ENCODE measurements at places on chromosomes 7 and 10. TPM values are rescaled to one million over a fixed set of nuclear protein-coding genes. Genes with fewer than 3 reads are reported as not detected.

The PRSS1 gene
- 3.0 TPM for polyA plus RNA-seq

The SEMA3E gene
- 0.14 TPM for polyA plus RNA-seq

The ELN gene
- polyA plus RNA-seq, result 12.6 TPM

The SLC39A12 gene
- polyA plus RNA-seq, result 0.01 TPM

The NPFFR1 gene
- polyA plus RNA-seq, result 0.01 TPM

The TMEM236 gene
- 0.01 TPM for polyA plus RNA-seq

The CYP26C1 gene
- 0.02 TPM for polyA plus RNA-seq

The ACSM6 gene
- not detected for polyA plus RNA-seq

The SFXN4 gene
- 20.8 TPM for polyA plus RNA-seq

The RAPGEF5 gene
- 6.7 TPM for polyA plus RNA-seq

The AKR1C4 gene
- polyA plus RNA-seq, result not detected

The SNX8 gene
- 15.6 TPM for polyA plus RNA-seq

The ALOX5 gene
- 12.2 TPM for polyA plus RNA-seq

The GBX1 gene
- not detected for polyA plus RNA-seq

The DPCD gene
- polyA plus RNA-seq, result 17.3 TPM

The LHFPL3 gene
- polyA plus RNA-seq, result not detected

The POLR2J gene
- 68.9 TPM for polyA plus RNA-seq

The CCZ1 gene
- 47.2 TPM for polyA plus RNA-seq

The NIPSNAP2 gene
- polyA plus RNA-seq, result 15.6 TPM

The GRK5 gene
- polyA plus RNA-seq, result 5.2 TPM

The FAM25G gene
- 6.3 TPM for polyA plus RNA-seq

The LIPK gene
- polyA plus RNA-seq, result 0.12 TPM

The FAM237B gene
- not detected for polyA plus RNA-seq

The CNPY1 gene
- not detected for polyA plus RNA-seq

The HOXA4 gene
- 7.6 TPM for polyA plus RNA-seq

The POU6F2 gene
- 0.12 TPM for polyA plus RNA-seq

The CYP2C19 gene
- polyA plus RNA-seq, result 3.0 TPM

The TFEC gene
- polyA plus RNA-seq, result 0.16 TPM

The MMRN2 gene
- 6.4 TPM for polyA plus RNA-seq

The NKX1-2 gene
- 0.35 TPM for polyA plus RNA-seq

The C10orf105 gene
- polyA plus RNA-seq, result 0.04 TPM

The UNC5B gene
- 7.6 TPM for polyA plus RNA-seq

The FXYD4 gene
- not detected for polyA plus RNA-seq

The ADAM12 gene
- 0.06 TPM for polyA plus RNA-seq

The DIP2C gene
- 2.2 TPM for polyA plus RNA-seq

The HECW1 gene
- polyA plus RNA-seq, result 0.11 TPM

The TUBAL3 gene
- polyA plus RNA-seq, result 0.20 TPM

The AFAP1L2 gene
- polyA plus RNA-seq, result 7.8 TPM

The AKR1B15 gene
- polyA plus RNA-seq, result 0.86 TPM

The TRIM4 gene
- polyA plus RNA-seq, result 9.4 TPM

The AKR1C3 gene
- polyA plus RNA-seq, result 20.9 TPM

The PNLIPRP1 gene
- 0.29 TPM for polyA plus RNA-seq

The STEAP1 gene
- polyA plus RNA-seq, result 6.0 TPM

The CNNM1 gene
- polyA plus RNA-seq, result 0.61 TPM

The SLC26A3 gene
- 0.01 TPM for polyA plus RNA-seq

The GIMAP8 gene
- polyA plus RNA-seq, result 1.9 TPM

The CTAGE4 gene
- 3.2 TPM for polyA plus RNA-seq

The GAD2 gene
- polyA plus RNA-seq, result not detected

The C10orf67 gene
- polyA plus RNA-seq, result 0.08 TPM

The PLCE1 gene
- polyA plus RNA-seq, result 1.1 TPM

The CD36 gene
- polyA plus RNA-seq, result 3.6 TPM

The CFAP70 gene
- polyA plus RNA-seq, result 1.2 TPM

The PROSER2 gene
- polyA plus RNA-seq, result 6.8 TPM

The DDC gene
- 0.18 TPM for polyA plus RNA-seq

The CCDC136 gene
- polyA plus RNA-seq, result 1.9 TPM

The SLC13A1 gene
- not detected for polyA plus RNA-seq

The LRMDA gene
- polyA plus RNA-seq, result 4.0 TPM

The CTAGE8 gene
- 2.5 TPM for polyA plus RNA-seq

The ABCC2 gene
- polyA plus RNA-seq, result 0.20 TPM

Data from esophagus (tissue), 2 donors.